ENCODE measurements at places on chromosomes 6 and 20.

DNA sequence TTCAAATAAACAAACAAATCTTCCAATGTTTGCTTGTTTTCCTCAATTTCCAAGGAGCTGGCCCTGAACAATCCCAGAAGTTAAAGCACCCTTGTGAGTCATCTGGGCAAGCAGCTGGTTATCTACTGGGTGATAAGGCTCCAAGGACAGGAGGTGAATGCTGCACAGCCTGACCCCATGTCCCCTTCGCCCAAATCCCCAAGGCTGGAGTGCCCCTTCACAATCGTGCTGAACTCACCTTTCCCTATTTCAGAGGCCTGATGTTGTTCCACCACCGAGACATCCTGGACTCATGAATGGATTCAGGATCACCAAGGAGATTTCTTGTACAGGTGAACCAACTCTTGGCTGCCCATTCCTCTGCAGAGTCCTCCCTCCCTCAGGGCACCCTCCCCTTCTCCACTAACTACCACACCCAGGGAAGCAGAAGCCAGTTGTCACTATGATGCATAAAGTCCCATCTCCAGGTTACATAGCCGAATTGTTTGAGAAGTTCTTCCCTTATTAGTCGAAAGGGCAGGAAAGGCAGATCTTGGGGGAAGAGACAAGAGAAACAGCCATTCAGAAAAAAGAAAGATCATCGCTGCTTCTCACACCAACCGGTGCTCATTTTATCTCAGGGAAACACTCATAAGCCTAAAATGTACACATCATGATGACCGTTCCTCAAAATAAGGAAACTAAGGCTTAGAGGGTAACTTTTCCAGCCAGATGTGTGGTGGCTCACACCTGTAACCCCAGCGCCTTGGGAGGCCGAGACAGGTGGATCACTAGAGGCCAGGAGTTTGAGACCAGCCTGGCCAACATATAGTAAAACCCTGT, 138.8 kb upstream of the RREB1 start:
- no peak for DNase-seq

- DNase-seq: no peak
Measured at GRCh38 chr6:135141728-135142127, 39.4 kb upstream of the MYB start.

DNA sequence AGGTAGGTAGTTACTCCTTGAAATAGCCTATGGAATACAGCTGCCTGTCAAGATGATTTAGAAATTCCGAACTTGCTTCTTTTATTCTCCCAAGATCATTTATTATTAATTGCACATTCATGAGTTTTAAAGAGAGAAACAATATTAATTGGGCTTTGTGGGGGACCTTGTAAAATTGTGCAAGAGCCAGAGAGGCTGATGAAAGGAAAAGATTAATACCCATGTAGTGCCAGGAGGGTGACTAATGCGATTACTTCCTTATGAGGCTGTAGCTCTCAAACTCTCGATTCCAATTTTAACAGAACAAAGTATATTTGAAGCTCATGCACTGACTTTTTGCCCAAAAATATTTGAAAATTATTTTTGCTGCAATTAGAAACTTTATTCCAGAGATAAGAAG, 423.8 kb upstream of the ID4 start:
- DNase-seq: peak; percentile 69

- DNase-seq: peak; percentile 81
Measured at GRCh38 chr6:14673201-14673600, 555.6 kb downstream of the CD83 start.

DNA sequence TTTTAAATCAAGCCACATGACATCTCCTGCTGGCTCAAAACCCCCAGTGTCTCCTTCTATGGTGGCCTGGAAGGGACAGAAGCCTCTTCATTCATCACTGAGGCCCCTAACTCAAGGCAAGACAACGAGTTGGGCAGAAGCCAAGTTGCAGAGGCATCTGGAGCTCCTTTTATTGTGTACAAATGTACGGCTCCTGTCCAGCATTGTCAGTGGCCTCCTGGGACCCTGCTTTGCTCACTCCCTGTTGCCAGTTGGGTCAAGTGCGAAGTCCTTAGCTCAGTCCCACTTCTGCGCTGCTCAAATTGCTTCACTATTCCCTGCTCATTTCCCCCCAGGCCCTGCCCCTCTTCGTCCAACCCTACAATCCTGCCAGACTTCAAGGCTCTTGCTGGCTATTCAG, 181.2 kb upstream of the PMEPA1 start:
- no peak for DNase-seq

DNA sequence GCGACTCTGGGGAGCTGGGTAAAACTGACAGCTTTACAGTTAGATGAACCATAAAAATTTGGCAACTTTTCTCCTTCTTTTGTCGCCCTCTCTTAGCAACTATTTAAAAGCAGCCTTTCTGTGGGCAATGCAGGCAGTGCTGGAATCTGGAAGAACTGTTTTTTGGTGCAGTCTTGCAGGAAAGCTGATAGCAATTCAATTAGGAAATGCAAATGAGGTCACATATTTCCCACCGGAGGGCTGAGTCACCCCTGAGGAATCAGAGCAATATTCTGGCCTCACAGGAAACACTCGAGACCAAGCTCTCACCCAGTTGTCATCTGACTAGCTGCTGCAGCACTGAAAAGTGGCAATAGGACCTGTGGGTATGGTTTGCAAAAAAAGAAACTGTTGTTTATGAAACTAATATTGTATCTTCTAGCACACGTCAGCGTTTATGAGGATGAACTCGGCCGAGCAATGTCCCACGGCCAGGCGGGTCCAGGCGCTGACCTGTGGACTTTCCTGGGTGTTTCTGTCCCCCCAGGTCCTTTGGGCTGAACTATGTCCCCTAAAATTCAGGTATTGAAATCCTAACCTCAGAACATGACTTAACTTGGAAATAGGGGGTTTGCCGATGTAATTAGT, 312.3 kb downstream of the TAF4 start:
- DNase-seq: peak; percentile 81

- DNase-seq: no peak
Measured at GRCh38 chr6:10363911-10364310, 51.0 kb downstream of the TFAP2A start.

- DNase-seq: no peak
Measured at GRCh38 chr6:158737082-158737709, 82.0 kb downstream of the EZR start.

- peak; percentile 50 for DNase-seq
Measured at GRCh38 chr6:147675281-147675680, 166.8 kb downstream of the SAMD5 start.

GRCh38 chr20:63017826-63018411, 11.2 kb upstream of the BHLHE23 start:
- no peak for DNase-seq

Data from fibroblast of skin of right biceps (primary cell).